NT2/D1 (cell line): ENCODE measurements at places on chromosomes 6 and 20.

- no peak for DNase-seq
These were observed 1.8 kb upstream of the JPH2 start for GRCh38 chr20:44188752-44189151.

- no peak for DNase-seq
These were observed 75.9 kb downstream of the ERMARD start for GRCh38 chr6:169827290-169827717.

DNA sequence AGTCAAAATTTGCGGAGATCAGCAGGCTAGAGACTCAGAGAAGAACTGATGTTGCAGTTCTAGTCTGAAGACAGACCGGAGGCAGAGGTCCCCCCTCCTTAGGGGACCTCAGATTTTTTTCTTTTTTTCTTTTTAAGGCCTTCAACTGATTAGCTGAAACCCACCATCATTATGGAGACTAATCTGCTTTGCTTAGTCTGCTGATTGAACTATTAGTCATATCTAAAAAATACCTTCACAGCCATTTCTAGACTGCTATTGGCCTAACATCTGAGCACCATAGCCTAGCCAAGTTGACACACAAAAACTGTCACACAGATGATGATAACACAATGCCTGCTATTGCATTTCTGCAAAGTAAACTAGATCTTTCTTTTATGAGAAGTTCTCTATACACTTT is 141.1 kb upstream of the TNFAIP3 start:
- DNase-seq = no peak

GRCh38 chr20:50315586-50316551 is 125.2 kb downstream of the CEBPB start:
- DNase-seq = no peak

DNA sequence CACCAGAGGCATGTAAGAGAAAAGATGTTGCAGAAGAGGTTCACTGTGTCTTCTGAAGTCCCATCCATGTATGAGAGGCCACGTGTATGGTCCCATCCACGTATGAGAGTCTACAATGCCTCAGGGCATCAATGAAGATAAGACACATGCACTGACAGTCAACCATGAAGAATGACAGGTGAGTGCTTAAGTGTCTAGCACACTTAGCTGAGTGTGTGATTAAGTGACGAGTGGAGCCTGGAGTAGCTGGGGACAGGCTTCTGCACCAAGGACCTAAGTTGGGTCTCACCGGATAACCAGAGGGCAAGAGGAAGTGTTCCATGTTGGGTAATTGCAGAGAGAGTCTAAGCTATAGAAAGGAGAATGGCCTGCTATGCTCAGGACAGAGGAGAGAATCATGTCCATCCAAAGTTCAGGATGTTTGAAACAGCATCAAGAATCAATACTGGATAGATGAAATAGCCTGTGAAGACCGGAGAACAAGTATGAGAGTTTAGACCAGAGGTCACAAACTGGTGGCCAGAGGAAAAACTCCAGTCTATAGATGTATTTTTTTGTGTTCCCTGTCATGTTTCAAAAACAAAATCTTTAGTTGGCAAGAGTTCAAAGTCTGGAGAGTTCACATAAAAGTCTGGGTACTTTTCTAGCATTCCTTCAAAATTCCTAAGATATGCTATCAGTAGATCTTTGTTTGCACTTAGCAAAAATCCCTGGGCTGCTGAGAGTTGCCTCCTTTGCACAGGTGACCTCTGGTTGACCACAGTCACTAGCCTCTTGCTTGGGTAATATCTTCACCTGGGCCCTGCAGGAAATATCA is 165.8 kb downstream of the KIF16B start:
- no peak for DNase-seq

GRCh38 chr20:24481173-24481572 is 11.7 kb downstream of the SYNDIG1 start:
- no peak for DNase-seq

GRCh38 chr6:39260456-39260855 is 31.2 kb upstream of the KCNK5 start:
- no peak for DNase-seq

DNA sequence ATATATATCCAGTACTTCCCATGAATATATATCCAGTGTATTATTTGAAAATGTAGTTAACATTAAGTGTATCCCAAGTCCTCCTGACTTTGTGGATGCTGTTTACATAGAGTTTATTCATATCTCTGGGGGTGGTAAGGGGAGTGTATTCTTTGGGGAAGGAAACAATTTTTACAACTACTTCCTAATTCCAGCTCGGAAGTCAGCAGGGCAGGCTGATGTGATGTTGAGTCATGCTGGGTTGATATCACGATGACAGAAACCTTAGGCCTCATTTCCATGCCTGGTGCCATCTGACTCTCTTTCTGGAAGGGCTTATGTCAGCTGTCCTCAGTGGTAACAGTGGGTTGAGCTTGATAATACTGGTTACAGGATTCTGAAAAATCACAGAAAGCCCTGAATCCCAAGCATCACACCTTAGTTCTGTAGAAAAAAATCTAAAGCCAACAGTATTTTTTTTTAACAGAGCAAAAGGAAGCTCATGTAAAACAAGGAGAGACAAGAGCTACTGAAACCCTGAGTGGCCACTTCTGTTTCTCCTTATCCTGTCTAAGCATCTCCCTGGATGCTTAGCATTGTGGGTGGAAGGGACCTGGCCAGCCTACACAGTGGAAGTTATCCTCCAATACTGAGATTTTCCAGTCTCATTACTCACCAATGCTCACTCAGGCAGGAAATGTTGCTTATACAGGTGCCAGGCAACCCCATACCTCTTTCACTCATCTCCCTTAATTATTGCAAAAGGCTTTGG is 75.2 kb upstream of the IYD start:
- DNase-seq = no peak

- no peak for DNase-seq
These were observed 158.2 kb downstream of the QRSL1 start for GRCh38 chr6:106787327-106788196.

- no peak for DNase-seq
These were observed 90.4 kb downstream of the FARS2 start for GRCh38 chr6:5351552-5352210.

DNA sequence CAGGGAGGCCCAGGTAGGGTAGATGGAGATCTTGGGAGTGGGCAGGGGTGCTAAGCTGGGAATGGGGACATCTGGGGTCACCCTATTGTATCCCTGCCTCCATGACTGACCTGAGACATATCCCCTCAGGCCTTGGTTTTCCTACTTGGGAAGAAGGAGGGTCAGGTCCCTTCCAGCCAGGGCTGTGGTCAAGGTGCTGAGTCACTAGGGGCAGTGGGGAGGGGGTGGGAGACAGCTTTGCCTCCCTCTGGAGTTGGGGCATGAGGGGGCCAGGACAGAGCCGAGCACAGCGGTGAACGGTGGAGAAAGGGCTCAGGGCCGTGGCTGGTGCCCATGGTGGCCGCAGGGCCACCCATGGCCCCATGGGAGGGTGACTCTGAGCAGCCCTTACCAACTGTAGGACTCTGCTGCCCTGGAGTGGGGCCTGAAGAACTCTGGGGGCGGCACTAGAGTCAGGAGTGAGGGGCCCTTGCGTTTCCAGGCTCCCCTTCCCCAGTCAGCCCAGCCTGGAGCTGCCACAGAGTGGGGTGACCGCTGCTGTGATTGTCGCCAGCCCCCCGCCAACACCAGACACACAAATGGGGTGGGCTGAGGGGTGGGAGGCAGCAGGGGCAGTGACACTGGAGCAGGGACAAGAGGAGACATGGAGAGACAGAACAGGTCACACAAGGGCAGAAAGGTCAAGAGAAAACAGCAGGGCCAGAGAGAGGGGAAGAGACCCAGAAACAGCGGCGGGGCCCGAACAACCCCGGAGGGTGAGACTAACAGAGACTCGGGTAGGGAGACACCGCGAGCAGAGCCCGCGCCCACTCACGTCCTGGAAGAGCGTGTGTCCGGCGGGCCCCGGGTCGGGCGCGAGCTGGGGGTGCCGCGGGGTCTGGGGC is 576 bp downstream of the NECAB3 start:
- DNase-seq = no peak

GRCh38 chr20:49501917-49502316 is 19.4 kb upstream of the KCNB1 start:
- DNase-seq = no peak

- DNase-seq = no peak
These were observed 62.4 kb downstream of the AIG1 start for GRCh38 chr6:143123081-143123480.

DNA sequence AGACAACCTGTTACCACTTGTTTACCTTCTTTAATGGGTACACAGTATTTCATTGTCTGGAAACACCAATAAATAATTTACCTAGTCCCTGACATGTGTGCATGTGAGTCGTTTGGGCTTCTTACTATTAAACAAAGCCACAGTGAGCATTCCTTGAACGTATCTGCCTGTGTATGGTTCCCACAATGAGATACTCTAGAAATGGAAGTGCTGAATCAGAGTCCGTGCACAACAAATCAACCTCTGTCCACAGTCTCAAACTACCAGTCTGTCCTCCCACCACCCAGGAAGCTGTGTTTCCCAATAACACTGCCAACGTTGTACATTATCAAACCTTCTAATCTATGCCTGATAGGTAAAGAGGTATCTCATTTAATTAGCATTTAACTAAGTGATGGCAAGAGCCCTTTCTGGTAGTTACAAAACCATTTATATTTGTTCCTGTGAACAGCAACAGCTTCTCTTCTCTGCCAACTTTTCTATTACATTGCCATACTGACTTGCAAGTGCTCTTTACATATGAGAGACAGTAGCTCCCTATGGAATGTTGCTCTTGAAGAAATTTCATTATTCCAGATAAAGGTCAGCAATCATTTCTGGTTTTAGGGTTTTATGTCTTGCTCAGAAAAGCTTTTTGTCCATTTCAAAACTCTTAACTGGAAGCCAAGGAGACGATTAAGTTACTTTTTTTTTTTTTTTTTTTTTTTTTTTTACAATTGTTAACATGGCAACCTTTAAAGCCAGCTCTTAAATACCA is 14.7 kb downstream of the JAG1 start:
- DNase-seq = no peak
